ENCODE measurements at places on chromosomes 16 and 17.

DNA sequence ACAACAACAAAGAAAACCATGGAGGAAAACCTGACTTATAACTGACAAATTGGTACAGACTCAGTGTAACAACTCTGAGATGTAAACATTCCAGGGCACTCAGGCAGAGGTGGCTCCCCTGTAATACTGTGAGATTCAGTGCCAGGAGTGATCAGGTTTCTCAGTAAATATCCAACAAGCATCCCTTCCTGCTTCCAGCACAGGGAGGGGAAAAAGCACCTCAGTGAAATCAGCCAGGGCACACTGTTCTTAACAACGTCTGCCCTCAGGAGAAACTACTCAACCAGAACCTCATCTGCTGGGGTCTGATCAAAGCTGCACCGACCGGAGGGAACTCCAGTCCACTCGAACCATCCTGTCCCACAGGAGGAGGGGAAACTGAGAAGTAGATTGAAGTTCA lies 52.3 kb downstream of the AMFR start:
- no peak for DNase-seq

DNA sequence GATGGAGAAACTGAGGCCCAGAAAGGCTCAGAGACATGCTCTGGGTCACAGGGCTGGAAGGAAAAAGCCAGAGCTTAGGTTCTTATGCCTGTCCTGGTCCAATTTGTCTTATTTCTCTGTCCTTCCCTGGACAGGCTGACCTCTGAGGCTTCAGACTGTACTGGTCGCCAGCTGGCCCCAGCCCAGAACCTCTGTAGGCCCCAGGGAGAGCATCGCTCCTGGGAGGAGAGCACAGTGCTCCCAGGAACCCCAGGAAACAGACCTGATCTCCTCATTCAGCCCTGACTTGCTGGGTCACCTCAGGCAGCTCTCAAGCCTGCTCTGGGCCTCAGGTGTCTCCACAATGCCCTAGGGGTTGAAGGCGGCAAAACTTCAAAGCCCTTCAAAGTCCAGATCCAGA lies 4.9 kb downstream of the DRC7 start:
- no peak for DNase-seq

DNA sequence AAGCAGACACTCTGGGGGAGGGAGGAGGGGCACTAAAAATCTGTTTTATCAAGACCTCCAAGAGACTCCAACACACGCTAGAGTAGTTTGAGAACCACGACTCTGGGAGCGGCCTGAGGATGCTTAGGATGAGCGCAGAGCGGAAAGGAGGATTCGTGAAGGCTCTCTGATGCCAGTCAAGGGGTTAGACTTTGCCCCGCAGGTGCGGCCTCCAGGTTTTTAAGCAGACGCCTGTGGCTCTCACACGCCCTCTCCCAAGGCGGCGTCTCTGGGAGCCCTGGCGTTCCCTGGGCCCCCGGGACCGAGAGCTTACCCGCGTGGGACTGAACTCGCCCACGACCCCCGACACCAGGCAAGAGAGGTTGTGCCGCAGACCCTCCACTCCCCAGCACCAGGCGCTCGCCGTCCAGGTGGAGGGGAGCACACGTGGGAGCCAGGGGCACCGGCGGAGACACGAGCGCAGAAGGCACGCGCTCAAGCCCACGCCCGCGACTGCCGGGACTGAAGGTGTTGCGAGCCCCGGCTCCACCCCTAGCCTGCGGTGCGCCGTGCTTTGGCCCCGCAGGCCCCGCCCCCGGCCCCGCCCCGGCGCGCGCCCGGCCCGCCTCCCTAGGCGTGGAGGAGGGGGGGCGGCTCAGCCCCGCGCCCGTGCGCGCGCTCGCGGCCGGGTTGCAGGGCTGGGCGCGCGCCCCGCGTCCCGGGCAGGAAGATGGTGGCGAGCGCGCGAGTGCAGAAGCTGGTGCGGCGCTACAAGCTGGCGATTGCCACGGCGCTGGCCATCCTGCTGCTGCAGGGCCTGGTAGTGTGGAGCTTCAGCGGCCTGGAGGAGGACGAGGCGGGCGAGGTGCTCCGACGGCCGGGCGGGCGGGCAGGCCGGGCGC lies at the start of gene XYLT2:
Gene XYLT2, plus strand, starts transcription at position 695 of the 881 bp plus-strand sequence. Its CDS starts 15 bp downstream, at position 710.
- DNase-seq, result peak; percentile 89

DNA sequence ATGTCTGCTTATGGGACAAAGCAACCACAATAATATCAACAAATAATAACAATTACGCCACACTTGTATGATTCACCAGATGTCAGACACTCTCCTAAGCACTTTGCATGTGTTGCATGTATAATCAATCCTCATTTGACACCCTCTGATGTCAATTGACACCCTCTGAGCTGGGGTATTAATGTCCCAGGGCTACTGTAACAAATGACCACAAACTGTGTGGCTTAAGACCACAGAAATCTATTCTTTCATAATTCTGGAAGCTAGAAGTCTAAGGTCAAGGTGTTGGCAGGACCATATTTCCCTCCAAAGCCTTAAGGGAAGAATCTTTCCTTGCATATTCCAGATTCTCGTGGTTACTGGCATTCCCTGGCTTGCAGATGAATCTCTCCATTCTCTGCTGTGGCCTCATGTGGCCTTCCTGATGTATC lies 112.7 kb downstream of the NPIPB5 start:
- no peak for DNase-seq

DNA sequence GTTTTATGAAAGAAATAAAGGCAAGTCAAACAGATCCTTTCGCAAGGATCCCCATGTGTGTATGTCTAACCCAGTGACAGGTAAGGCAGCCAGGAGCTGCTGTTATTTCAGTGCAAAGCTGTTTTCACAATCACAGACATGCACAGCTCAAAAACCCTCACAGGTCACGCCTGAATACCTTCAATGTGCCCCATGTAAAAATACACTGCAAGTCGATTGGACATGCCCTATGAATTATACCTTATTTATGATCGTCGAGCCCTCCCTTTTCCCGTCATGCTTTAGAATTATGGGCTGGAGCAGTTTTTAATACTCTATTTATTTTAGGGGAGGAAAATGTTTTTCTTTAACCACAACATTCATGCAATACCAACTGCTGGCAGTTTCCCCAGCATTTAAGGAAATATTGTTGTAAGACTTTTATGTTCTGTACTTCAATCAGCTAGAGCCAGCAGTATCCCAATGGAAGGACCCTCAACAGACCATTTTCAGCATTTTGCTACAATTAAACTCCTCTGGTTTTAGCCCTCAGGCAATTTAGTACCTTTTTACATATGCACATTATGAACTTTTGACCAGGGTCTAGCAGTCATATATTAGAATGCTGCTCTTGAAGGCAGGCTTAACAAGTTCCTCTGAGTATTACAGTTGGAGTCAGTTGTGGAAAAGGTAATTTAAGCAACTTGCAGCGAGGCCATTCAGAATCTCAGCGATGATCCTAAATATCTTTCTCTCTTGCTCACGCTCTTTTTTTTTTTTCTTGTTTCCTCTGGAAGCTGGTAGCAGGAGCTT lies 362.2 kb downstream of the WWOX start:
- no peak for DNase-seq

GRCh38 chr17:1515640-1516387 lies 598 bp downstream of the INPP5K start:
- no peak for DNase-seq

DNA sequence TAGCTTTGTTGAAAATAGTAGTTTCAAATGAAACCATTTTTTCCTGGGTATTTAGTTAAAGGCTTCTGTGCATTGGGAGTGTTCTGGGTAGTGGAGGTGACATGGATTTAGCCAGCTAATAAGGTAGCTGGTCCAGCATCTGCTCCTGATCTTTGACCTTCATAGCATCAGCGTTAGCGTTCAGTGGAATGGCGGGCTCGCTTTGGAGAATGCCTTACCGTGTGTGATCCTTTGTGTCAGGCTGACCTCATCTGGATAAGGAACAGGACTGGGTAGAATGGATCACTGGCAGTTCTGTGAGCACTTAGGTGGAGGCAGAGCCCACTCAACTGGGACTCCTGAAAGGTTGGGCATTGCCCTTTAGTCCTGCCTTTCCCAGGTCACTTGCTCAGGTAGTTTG lies 3.7 kb downstream of the SAP30BP start:
- DNase-seq, result no peak

DNA sequence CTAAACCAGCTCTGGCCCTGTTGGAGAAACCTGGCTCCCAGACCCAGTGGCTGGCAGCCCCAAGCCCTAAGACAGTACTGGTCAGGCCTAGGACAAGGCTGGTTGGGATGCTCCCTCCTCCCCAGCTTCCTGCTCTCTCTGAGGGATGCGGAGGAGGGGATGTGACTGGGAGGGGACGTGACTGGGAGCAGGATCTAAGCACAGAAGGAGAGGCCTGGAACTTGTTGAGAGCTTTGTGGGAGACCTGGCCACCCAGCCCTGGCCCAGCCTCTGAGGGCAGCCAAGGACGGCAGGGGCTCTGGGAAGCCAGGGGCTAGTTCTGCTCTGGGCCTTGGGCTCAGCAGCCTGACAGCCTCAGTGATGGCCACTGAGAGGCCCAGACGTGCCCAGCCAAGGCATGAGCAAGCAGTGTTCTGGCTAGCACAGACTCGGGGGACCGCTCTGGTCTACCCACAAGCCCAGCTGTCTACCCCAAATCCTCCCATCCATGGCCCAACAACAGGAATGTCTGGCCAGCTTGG lies 22.8 kb downstream of the ATP6V0D1 start:
- DNase-seq, result no peak

DNA sequence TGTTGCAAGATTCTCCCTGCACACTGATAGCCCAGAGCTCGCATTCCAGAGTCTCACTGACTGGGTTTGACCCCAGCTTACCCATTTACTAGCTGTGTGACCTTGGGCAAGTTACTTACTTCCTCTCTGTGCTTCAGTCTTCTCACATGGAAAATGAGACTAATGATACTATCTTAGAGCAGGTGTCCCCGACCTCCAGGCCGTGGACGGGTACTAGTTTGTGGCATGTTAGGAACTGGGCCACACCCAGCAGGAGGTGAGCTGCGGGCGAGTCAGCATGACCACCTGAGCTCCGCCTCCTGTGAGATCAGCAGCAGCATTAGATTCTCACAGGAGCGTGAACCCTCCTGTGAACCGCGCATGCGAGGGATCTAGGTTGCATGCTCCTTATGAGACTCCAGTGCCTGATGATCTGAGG lies 15.8 kb downstream of the ANKFY1 start:
- DNase-seq, result no peak

- DNase-seq, result no peak
Measured at GRCh38 chr16:87227296-87227951, 89.8 kb downstream of the C16orf95 start.

DNA sequence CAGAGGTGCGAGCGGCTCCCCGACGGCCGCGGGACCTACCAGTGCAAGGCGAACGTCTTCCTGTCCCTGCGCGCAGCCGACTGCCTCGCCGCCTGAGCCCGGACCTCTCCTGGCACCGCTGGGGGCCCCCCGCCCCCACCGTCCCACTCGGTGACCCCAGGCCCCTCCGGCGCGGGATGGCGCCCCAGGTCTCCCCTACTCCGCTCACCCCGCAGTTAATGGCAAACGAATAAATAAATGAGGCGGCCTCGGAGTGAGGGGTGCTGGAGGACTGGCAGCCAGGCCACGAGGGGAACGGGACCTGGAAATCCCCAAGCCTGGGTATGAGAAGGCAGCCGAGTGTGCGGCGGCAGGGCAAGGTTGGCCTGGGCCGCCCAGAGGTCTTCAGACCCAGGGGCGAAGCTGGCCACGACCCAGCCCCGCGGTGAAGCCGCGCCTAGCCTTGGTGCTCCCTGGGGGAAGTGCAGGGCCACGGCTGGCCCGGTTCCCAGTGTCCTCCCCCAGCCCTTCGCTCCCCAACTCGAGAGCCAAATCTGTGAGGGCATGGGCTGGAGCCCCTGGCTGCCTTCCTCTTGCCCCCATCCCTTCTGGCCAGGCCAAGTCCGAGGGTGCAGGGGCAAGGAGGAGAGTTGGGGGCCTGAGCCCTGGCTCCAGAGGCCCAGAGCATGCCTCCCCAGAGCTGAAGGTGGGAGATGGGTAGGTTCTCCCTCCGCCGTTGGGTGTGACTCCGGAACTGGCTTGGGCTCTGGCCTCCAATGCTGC lies 796 bp downstream of the NPB start:
- no peak for DNase-seq

DNA sequence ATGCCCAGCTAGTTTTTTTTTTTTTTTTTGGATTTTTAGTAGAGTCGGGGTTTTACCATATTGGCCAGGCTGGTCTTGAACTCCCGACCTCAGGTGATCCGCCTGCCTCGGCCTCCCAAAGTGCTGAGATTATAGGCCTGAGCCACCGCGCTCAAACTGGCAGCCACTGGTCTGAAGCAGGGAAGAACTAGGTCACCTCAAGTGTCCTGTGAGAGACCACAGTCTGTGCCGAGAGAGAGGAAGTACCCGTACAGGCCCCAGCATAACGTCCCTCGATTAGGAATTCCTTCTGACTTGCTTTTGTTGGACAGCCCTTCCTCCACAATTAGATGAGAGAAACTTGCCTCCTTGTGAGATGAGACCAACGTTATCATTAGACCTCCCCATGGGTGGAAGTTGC lies 13.7 kb upstream of the CD300E start:
- DNase-seq, result no peak

DNA sequence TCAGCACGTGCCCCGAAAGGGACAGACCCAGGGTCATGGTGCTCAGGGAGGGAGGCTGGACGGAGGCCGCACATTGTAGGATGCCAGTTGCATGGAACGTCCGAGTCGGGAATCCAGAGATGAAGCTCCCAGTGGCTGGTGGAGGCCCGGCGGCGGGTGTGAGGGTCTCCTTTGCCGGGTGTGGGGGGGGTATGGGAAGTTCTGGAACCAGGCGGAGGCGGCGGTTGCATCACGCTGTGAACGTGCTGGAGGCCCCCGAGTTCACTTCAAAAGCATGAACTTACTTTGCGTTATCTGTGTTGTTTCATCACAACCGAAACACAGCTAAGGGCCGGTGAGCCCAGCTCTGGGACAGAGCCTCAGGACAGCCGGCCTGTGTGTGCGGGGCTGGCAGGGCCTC lies 73.4 kb upstream of the GNG13 start:
- DNase-seq, result no peak

GRCh38 chr17:40020146-40020545 lies 4.9 kb downstream of the CSF3 start:
- DNase-seq, result no peak

DNA sequence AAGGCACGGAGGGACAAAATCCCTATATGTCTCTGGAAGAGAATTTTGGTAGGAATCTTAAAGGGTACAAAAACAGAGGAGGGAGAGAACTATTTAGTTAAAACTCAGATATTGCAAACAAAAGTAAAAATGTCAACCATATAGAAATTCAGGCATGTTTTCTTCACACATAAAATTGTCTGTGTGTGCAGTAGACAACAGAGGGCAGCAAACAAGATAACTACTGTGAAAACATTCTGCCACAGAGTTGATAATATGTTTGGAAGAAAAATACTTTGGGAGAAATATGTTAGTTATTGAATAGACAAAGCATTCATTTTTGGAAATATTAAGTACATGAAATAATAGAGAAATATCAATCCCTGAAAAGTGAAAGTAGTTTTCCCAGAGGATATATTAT lies 56.2 kb downstream of the SNX11 start:
- DNase-seq, result no peak

DNA sequence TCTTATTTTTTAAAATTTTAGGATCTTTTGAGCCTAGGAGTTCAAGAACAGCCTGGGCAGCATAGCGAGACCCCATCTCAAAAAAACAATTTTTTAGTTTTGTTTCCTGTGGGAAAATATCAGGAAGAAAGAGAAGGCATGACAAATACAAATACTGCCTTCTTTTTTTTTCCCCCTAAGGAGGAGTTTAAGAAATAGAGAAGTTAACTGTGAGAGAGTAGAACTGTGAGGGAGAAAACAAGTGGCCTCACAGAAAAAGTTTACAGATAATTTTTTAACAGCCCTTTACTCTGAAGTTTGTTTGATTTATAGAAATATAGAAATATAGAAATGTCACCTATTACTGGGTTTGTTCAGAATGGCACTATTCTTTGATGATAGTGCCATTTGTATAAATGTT lies 21.1 kb downstream of the TTYH2 start:
- no peak for DNase-seq

Measured in dermis microvascular lymphatic vessel endothelial cell (primary cell).